ENCODE measurements at places on chromosomes 2 and 18. TPM values are rescaled to one million over a fixed set of nuclear protein-coding genes. Genes with fewer than 3 reads are reported as not detected.
A peak's percentile ranks its signal among the peaks of the same experiment; 100 is the strongest.

The FAM237A gene
- total RNA-seq = not detected

GRCh38 chr18:21996351-21996826, 173.0 kb upstream of the GATA6 start:
- DNase-seq = no peak
- no peaks in the 10 kb centered on the region for H3K36me3 ChIP-seq
- no peak overlapping the region for H3K27ac ChIP-seq
- no peaks in the 10 kb centered on the region for H3K27me3 ChIP-seq
- H3K4me1 ChIP-seq = no peaks in the 10 kb centered on the region

GRCh38 chr2:130288467-130289403, 54.0 kb upstream of the IMP4 start:
- no peaks in the 10 kb centered on the region for H3K36me3 ChIP-seq
- DNase-seq = no peak
- H3K27me3 ChIP-seq = no peaks in the 10 kb centered on the region
- H3K4me3 ChIP-seq = no peak overlapping the region

DNA sequence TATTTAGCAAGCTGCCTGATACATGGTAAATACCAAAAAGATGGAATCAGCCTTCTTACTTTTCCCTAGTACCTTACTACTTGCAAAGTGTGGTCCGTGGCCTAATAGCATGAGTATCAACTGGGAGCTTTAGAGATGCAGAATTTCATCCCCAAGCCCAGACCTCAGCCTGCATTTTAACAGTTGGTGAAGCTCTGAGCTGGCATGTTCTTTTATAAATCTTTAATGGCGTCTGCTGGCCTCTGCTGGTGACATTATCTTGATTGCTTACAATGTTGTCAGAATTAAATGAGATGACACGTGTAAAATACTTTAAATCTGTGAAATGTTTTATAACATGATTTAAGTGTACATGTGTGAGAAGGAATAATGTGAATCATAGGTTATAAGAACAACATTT, 115.1 kb upstream of the NOSTRIN start:
- H3K4me3 ChIP-seq = no peak overlapping the region
- DNase-seq = peak; percentile 12
- H3K27ac ChIP-seq = no peak overlapping the region

DNA sequence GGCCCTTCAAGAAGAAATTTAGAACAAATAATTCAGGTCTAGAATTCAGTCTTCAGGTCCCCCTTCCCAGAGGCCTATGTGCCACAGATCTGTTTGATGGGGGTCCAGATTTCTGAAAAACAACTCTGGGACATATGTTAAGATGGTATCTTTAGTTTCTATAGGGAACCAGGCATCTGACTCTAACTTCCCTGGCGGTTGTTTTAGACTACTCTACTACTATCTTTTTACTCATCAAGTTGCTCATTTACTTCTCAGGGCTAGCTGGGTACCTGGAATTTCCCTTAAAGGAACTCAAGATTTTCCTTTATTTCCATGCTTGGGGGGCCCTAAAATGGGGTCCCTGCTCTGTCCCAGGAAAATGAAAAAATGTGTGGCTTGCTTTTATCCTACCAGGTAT, 114.7 kb upstream of the RAB6C start:
- no peak for DNase-seq
- no peak overlapping the region for H3K4me3 ChIP-seq
- H3K4me1 ChIP-seq = no peaks in the 10 kb centered on the region
- H3K27me3 ChIP-seq = no peaks in the 10 kb centered on the region
- no peaks in the 10 kb centered on the region for H3K36me3 ChIP-seq

The ACMSD gene
- total RNA-seq = not detected

GRCh38 chr2:60408207-60408606, 145.2 kb downstream of the BCL11A start:
- H3K4me1 ChIP-seq = no peaks in the 10 kb centered on the region
- no peaks in the 10 kb centered on the region for H3K27me3 ChIP-seq
- H3K4me3 ChIP-seq = no peak overlapping the region
- DNase-seq = no peak
- H3K36me3 ChIP-seq = no peaks in the 10 kb centered on the region
- H3K27ac ChIP-seq = no peak overlapping the region

- H3K27ac ChIP-seq = peak overlapping the region; percentile 63
- H3K4me3 ChIP-seq = peak overlapping the region; percentile 57
These were observed 681 bp upstream of the ROCK2 start for GRCh38 chr2:11344956-11345677.

- H3K27ac ChIP-seq = no peak overlapping the region
- no peaks in the 10 kb centered on the region for H3K36me3 ChIP-seq
- no peak overlapping the region for H3K4me3 ChIP-seq
- DNase-seq = no peak
These were observed 82.0 kb downstream of the GALNT13 start for GRCh38 chr2:153953761-153954160.

DNA sequence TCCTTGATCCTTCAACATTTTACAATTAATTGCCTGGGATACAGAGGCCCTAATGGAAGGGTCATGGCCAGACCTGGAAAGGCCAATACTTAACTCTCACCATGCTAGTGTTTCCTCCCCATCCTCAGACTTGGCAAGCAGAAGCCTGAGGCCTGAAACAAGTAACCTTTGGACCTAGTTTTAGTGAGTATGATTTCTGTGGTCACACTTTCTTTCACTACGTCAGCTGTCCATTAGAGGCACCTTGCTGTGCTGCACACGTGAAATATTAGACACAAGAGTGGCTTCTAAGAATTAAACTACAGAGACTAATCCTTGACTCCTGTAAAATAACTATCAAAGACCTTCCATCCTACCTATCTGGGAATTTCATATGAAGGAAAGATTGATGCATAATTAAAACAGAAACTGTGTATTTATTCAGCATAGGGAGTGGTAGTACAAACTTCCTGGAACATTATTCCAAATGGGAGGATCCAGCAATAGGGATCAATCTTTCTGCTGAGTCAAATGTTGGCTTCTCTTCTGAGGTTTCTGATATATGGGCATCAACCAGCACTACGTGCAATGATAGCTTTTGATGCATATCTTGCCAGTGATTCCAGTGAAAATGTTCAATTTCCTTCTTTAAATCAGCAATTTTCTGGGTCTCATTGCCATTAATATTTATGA, 249.7 kb downstream of the IKZF2 start:
- H3K36me3 ChIP-seq = no peaks in the 10 kb centered on the region
- H3K4me3 ChIP-seq = no peak overlapping the region
- no peak for DNase-seq
- H3K27ac ChIP-seq = no peak overlapping the region

The HOXD12 gene
- total RNA-seq = not detected
